ENCODE measurements at places on chromosomes 4 and X.

GRCh38 chrX:23633834-23634580 lies 33.3 kb upstream of the PRDX4 start:
- no peak for DNase-seq

- DNase-seq, result no peak
Measured at GRCh38 chr4:140236654-140237169, 82.7 kb upstream of the MAML3 start.

- DNase-seq, result no peak
Measured at GRCh38 chr4:115357776-115358175, 244.4 kb upstream of the NDST4 start.

- no peak for DNase-seq
Measured at GRCh38 chr4:6773616-6774540, 8.6 kb upstream of the KIAA0232 start.

DNA sequence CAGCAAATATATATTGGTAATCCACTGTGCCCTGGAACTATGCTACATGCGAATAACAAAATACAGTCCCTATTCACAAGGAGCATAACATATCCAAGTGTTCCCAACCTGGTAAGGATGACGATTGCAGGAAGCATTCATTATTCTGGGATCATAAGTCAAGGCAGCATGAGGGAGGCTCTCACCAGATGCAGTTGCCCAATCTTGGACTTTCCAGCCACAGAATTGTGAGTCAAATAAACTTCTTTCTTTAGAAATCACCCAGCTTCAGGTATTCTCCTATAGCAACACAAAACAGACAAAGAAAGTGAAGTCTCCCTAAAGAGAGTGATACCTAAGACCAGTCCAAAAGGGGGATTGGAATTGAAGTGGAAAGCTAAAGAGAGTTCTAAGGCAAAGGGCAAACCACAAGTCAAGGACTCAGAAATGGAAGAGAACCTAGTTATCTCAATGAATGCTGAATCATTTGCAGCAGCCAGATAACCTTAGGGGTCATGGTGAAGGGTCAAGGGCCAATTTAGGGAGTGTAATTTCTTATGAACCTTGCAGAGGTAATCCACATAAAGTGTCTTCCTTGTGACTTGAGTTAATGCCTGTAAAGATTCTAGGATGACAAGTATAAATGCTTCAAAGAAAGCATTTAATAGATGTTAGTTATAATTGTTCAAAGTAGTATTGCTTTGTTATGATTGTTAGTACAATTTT lies 103.1 kb upstream of the PCDH7 start:
- no peak for DNase-seq

GRCh38 chr4:157004279-157005161 lies 32.9 kb upstream of the PDGFC start:
- DNase-seq, result no peak

- no peak for DNase-seq
Measured at GRCh38 chr4:13193662-13194061, 290.5 kb downstream of the RAB28 start.

- no peak for DNase-seq
Measured at GRCh38 chr4:118367872-118368271, 15.1 kb upstream of the PRSS12 start.

DNA sequence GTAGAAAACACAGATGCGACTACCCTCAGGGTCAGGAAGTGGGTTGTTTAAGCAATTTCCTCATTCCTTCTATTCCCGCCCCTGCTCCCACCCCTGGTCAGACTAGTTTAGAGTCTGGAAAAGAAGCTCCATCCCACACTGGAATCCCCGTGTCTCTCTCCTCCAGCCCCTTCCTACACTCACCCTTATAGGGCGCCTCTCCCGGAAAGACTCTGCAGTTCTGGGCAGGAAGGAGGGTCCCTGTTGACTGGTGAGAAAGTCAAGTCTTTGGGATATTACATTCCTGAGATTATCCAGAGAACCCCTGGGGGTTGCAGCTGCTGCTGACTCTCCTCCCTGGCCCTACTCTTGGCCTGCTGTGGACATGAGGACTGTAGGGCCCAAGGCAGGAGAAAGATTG lies 11.9 kb downstream of the STARD8 start:
- DNase-seq, result no peak

DNA sequence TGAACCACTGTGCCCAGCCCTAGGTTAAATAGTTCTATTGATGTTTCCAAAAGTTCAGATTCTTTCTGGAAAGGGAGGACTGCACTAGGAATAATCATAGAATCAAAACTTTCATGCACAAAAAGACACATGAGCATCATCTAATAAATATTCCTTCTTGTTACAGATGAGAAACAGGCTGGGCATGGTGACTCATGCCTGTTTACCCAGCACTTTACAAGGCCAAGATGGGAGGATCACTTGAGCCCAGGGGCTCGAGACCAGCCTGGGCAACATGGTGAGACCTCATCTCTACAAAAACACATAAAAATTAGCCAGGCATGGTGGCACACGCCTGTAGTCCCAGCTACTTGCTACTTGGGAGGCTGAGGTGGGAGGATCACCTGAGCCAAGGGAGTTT lies 27.7 kb downstream of the LARP7 start:
- no peak for DNase-seq

DNA sequence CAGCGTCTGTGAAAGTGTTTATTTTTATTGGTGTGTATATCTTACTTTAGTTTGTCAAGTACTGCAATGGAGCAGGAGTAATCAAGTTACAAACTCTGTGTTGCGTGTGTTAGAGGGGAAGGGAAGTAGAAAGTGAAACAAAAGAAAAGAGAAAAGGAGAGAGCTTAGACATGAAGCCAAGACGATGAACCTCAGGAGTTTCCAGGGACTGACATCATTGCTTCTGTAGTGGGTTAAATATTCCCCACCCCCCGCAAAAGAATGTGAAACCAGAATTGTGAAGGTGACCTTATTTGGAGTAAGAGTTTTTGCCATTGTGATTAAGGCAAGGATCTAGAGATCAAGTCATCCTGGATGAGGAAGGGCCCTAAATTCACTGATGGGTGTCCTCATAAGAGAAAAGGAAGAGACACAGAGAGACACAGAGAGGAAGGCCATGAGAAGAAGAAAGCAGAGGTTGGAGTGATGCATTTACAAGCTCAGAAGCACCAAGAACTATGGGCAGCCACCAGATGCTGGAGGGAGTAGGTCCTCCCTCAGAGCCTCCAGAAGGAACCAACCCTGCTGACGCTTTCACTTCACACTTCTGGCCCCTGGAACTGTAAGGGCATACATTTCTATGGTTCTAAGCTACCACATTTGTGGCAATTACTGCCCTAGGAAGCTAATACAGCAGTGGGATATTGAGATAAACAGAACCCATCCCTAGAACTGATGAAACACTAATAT lies 173.6 kb upstream of the SFRP2 start:
- no peak for DNase-seq

DNA sequence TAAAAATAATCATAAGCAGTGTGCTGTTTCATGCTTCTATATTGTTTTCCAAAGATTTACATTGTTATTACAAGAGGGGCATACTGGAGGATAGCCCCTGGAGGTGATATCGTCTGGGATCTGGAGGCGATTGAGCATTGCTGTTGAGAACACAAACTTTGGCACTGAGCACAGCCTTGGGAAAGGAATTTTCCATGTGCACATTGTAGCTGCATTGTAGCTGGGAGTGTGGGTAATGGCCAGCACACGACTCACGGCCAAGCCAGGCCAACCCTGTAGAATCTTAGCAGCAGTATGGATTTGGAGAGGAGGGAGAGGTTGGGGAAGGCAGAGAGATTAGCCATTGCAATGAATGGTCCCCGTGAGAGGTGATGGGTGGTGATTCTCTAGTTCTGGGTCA lies 121.9 kb downstream of the SMIM20 start:
- no peak for DNase-seq
